ENCODE measurements at places on chromosomes 5 and 9. TPM values are rescaled to one million over a fixed set of nuclear protein-coding genes. Genes with fewer than 3 reads are reported as not detected.

NFIB gene
- total RNA-seq, result 134 TPM

ERAP2 gene
- 7.2 TPM for total RNA-seq

KIF4B gene
- total RNA-seq, result 0.08 TPM

CNTLN gene
- total RNA-seq, result 5.5 TPM

ADAMTS16 gene
- total RNA-seq, result not detected

FCN1 gene
- total RNA-seq, result 6.0 TPM

GRCh38 chr9:110820381-110820780, 151.8 kb downstream of the MUSK start:
- DNase-seq, result no peak

DNA sequence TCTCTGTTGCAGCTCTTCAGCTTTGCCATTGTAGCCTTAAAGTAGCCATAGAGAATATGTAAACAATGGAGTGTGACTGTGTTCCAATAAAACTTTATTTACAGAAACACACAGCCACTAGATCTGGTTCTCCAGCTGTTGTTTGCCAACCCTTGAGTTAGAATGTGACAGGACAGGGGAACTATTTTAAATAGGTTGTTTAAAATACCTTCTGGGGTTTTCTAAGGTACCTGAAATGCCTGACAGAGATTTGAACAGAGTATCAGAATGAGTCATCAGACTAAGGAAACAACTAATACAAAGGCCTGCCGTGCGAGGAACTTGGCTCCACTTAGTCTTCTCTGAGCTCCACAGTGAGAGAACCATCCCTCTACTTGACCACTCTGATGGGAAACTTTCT, 85.4 kb downstream of the HSD17B4 start:
- no peak for DNase-seq

DNA sequence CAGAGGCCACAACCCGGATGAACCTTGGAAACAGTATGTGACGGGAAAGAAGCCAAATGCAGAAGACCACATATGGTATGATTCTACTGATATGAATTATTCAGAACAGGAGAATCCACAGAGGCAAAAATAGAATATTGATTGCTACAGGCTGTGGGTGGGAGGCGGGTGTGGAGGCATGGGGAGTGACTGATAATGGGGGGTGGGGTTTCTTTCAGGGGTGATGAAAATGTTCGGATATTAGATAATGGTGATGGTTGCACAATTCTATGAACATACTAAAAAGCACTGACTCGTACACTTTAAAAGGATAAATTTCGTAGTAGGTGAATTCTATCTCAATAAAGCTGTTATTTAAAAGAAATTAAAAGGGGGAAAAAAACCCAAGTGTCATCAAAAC, 10.7 kb downstream of the IL4 start:
- no peak for DNase-seq

GRCh38 chr5:36079200-36079781, 12.6 kb upstream of the UGT3A2 start:
- no peak for DNase-seq

DNA sequence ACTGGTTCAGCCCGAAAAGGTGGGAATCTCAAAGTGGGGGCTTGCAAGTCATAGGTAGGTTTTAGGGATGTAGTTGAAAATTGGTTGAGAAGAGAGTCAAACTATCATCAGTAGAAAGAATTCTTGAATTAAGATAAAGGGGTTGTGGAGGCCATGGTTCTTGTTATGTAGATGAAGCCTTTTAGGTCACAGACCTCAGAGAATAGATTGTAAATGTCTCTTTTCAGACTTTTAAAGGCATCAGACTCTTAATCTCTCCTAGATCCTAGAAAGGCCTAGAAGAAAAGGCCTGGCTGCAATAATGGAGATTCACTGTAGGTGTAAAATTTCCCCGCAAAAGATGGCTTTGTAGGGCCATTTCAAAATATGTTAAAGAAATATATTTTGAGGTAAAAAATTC, 96.4 kb downstream of the PSAT1 start:
- DNase-seq, result no peak

DNA sequence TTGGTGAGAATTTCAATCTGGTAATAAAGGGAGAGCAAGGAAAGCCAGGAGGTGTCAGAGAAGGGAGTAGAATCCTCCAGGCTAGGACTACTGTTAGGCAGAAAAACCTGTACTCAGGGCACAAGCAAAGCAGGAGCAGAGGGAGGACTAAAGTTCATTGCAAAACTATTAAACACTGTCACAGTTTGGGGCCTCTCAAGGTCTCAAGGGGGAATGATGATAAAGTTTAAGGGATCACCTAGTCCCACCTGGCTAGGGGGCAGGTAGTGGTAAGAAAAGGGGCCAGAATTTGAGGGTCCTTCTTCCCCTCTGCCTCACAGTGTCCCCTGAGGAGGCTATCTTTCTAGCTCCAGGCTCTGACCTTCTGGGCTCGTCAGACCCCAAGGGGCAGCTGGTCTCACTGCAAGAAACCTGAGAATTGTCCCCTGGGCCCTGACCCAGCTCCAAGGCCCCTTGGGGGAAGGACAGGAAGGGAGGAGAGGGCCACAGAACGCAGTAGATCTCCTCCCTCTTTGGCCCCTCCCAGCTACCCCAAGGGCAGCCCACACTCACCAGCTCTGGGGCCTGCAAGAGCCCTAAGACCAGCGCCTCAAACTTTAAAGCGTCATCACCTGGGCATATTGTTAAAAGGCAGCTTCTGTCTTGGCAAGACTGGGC, 974 bp downstream of the CCDC69 start:
- DNase-seq, result peak; percentile 80

- DNase-seq, result no peak
Observed at GRCh38 chr9:36942891-36943290, 91.2 kb downstream of the PAX5 start.

All from right cardiac atrium (tissue), 5 donors.